ENCODE measurements at places on chromosomes 3 and 15.

- no peak for DNase-seq
Observed at GRCh38 chr3:45573591-45573990, 21.0 kb upstream of the LIMD1 start.

- no peak for DNase-seq
Observed at GRCh38 chr3:47019201-47019600, 39.7 kb downstream of the NBEAL2 start.

GRCh38 chr3:141268306-141268705 is 36.7 kb downstream of the PXYLP1 start:
- DNase-seq: no peak

GRCh38 chr3:28151608-28152228 is 89.7 kb upstream of the CMC1 start:
- DNase-seq: no peak

DNA sequence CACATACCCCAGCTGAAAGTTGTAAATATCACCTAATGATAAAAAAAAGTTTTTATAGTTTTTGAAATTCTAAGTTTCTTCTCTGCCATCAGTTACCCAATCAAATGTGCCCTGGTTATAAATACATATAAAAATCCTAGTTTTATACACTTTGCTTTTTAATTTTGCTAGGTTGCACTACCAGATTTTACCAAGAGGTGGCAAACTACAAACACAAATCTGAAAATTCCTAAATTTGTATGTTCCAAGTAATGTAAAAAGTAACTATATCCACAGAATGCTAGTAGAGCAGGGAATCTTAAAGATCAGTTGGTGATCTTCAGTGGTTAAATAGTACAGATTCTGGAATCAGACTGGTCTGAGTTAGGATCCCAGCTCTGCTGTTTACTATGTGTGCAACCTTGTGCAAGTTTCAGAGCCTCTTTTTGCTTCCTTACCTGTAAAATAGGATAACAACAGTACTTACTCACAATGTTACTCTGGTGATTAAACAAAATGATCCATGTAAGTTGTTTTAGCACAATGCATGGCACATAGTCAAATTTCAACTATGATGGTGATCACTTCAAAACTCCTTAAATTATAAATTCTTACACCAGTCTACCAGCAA is 11.0 kb downstream of the TRPM7 start:
- DNase-seq: peak; percentile 55

- DNase-seq: no peak
Observed at GRCh38 chr3:129618901-129619671, 12.6 kb upstream of the PLXND1 start.

- DNase-seq: no peak
Observed at GRCh38 chr15:48394970-48395369, 63.7 kb downstream of the DUT start.

- DNase-seq: no peak
Observed at GRCh38 chr3:141379250-141379966, 11.1 kb downstream of the ZBTB38 start.

DNA sequence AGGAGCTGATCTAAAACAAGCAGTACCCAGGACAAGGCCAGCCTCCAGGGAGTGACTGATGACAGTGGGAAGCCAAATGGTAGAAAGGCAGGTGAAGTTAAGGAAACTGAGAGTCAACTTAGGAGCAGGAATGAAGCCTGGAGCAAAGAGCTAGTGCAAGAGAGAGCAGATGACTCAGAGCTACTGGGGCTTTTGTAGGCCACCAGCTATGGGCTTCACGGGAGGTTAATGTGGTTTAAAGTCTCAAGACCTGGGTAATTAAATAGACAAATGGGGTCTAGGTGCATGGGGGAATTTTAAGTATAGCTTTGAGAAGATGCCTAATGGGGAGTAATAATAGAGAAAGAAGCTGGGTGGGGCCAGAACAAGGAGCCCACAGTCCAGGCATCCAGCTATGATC is 3.1 kb downstream of the CD86 start:
- DNase-seq: no peak

- DNase-seq: no peak
Observed at GRCh38 chr15:39704235-39704634, 78.4 kb downstream of the FSIP1 start.

DNA sequence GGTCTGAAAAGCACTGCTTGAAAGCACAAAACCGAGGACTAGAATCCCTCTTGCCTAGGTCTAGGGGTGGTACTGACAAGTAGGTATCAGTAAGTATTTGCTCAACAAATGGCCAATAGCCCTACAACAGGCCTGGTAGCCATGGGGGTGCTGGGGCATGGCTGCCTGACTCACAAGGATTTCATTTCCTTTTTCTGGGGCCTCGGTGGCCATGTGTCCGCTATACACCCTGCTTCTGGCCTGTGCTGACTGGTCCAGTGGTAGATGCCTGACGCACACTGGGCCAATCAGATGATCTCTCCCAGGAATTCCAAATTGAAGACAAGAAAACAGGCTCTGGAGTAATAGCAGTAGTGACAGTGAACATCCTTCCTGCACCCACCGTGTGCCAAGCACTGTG is 29.4 kb downstream of the MELTF start:
- DNase-seq: no peak

- DNase-seq: no peak
Observed at GRCh38 chr3:70149714-70150400, 150.3 kb downstream of the SAMMSON start.

- no peak for DNase-seq
Observed at GRCh38 chr15:77989296-77990143, 88.0 kb downstream of the TBC1D2B start.

GRCh38 chr3:20739814-20740213 is 553.8 kb upstream of the SGO1 start:
- peak; percentile 34 for DNase-seq

DNA sequence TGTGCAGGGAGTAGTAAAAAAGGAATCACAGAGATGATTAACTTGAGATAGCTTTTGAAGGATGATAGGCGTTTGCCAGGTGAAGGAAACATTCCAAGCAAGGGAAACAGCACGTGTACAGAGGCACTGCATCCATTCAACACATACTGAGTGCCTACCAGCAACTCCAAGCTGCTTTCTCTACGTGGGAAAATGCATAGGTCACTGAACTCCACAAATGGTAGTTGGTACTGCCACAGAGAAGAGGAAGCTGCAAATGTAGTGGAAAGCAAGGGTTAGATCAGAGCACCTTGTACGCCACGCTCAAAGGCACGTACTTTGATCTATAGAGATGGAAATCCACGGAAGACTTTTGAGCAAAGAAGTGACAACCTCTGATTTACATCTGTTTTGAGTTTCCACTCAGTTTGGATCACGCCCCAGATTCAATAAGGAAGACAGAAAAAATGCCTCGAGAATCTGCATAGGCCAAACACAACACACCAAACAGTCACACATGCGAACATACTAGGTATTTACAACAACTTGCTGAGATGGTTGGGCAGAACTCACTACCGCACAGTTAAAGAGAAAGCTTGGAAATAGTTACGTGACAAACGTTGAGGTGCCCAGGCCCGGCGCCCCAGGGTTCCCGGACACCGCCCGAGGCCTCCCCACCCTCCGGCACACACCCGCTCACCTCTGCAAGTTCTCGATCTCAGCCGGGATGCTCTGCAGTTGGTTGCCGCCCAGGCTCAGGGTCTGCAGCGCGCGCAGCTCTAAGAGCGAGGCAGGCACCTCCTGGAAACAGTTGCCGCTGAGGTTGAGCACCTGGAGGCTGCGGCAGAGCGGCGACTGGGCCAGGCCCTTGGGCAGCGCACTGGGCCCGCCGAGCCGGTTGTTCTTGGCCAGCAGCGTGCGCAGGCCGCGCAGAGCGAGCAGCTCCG is 826 bp downstream of the LRRC58 start:
- peak; percentile 31 for DNase-seq

GRCh38 chr3:62260655-62261054 is 112.7 kb downstream of the FEZF2 start:
- DNase-seq: no peak

DNA sequence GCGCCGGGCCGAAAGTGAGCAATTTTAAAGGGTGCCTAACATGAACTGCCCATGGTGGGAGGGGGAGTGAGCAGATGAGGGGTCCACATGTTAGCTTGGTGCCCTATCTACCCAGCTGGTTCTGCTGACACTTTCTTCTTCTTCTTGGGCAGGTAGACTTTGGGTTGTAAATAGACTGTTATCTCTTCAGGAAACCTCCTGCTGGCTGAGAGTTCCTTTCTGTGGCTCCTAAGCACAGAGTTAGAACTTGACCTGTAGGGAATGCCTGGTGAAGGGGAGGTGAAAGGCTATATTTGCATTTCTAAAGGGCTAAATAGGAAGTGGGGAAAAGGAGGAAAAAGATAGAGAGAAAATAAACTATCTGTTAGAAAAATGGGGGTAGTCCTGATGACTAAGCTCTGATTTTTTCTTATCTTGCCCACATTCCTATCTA is 521.4 kb upstream of the TGFBR2 start:
- no peak for DNase-seq

All from SK-MEL-5 (cell line).